ENCODE measurements at places on chromosomes 12 and 14. TPM values are rescaled to one million over a fixed set of nuclear protein-coding genes. Genes with fewer than 3 reads are reported as not detected.

The STON2 gene
- 25.9 TPM for total RNA-seq

The RPGRIP1 gene
- total RNA-seq = 0.42 TPM

The CLMN gene
- 9.0 TPM for total RNA-seq

The FOXN4 gene
- total RNA-seq = not detected

The WNT1 gene
- total RNA-seq = 0.10 TPM

The ACOT6 gene
- not detected for total RNA-seq
